ENCODE measurements at places on chromosomes 12 and 14. TPM values are rescaled to one million over a fixed set of nuclear protein-coding genes. Genes with fewer than 3 reads are reported as not detected.

The SUSD6 gene
- polyA plus RNA-seq, result 7.4 TPM

The GABARAPL1 gene
- polyA plus RNA-seq, result 18.0 TPM

The EMP1 gene
- 5.2 TPM for polyA plus RNA-seq

The PZP gene
- 2.9 TPM for polyA plus RNA-seq

The SUDS3 gene
- polyA plus RNA-seq, result 7.2 TPM

The DHH gene
- polyA plus RNA-seq, result not detected

The LTBR gene
- 84.1 TPM for polyA plus RNA-seq

The NANOG gene
- 0.11 TPM for polyA plus RNA-seq

The TPH2 gene
- polyA plus RNA-seq, result not detected

The TMEM263 gene
- 22.1 TPM for polyA plus RNA-seq

The CACNA2D4 gene
- 1.0 TPM for polyA plus RNA-seq

The CLEC7A gene
- 2.8 TPM for polyA plus RNA-seq

The STON2 gene
- polyA plus RNA-seq, result 1.9 TPM

The KLHDC1 gene
- 3.2 TPM for polyA plus RNA-seq

The GPR132 gene
- polyA plus RNA-seq, result 0.32 TPM

The OR11H12 gene
- not detected for polyA plus RNA-seq
